ENCODE measurements at places on chromosomes 6 and 20.
A peak's percentile ranks its signal among the peaks of the same experiment; 100 is the strongest.

DNA sequence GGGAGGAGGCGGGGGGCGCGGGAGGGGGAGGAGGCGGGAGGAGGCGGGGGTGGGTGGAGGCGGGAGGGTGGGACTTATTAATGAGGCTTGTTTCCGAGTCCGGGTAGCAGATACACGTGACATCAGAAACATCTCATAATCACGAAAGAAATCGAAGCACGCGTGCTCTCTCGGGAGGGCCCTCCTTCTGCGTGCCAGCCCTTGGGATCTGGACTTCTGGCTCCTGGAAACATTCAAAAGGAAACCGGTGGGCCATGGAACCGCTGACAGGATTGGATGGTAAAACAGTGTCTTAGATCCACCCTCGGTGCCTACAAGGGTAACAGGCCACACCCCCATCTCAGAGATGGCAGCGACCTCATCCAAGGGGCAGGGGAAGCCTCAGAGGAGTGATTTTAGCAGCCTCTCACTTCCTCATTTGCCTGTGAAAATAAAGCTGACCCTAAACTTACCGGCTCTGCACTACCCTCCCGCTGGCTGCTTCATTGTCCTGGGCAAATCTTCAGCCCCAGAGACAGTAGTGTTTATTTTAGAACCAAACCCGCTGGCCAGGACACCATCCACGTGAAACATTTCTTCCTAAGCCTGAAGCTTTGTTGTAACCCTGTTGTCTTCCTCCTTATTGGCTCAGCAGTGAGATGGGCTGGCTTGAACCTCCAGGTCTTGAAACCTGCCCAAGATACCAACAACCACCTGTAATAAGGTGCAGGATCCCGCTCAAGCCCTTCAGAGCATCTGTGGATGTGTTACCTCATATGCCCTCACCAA lies 97.5 kb downstream of the PSMG4 start:
- DNase-seq = peak; percentile 80

DNA sequence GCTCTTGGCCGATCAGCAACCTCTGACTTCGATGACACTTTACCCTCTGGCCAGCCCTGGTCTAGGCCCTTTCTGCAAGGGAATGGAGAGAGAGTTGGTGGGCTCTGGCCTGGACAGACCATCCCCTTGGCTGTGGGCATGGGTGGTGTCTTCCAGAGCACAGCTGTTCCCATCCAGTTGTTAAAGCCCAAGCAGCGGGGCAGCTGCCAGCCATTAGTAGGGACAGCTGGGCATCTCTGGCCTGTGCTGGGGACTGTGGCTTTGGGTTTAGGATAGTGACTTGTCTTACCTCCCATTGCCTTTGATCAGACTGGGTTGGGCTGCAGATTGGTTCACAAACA lies 2.8 kb downstream of the CDC25B start:
- no peak for DNase-seq

- no peak for DNase-seq
These were observed 23.8 kb upstream of the TLDC2 start for GRCh38 chr20:36852187-36852586.

DNA sequence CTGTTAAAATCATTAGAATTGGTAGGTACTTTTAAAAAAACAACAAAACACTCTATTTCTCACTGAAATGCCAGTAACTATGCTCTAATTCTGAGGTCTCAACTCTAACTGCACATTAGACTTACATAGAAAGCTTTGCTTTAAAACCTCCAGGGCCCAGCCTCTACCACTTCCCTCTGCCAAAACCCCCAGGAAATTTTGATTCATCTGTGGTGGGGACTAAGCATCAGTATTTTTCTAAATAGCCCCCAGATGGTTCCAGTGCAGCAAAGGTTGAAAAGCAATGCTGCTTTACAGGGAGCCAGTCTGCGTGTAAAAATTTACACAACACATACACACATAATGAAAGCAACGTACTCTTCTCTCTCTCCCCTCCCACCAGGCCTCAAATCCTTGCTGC lies 3.8 kb downstream of the TBC1D32 start:
- no peak for DNase-seq

GRCh38 chr20:4025125-4025524 lies 9.8 kb upstream of the RNF24 start:
- DNase-seq = no peak

DNA sequence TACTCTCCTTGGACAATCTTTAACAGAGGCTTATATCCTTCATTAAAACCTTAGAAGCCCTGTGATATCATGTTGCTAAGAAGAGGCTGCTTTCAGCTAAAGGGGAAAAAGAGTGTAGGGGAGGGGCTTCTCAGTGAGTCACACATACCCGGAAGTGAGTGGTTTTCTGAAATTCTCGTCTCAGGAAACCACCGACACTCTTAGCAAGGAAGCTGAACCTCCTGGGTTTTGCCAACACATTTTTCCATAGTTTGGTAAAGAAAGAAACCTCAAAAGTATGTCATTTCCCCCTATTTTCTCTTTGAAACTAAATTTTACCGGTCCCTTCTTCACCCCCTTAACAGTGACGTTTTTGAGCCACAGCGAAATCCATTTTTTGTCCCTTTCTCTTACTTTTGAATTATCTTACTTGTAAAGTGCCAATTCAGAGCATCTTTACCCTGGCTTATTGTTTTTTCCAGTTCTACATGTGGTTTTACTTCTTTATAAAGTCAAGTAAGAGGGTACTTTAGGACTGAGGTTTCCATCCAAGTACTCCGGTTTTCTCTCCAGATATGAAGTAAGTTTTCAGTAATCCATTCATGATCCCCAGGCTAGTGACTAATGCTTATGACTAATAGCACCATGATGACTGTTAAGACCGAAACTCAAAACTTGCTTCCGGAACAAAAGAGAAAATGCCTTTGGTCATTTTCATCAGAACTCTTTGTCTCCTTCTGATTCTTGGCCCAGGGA lies 219.3 kb downstream of the ARHGAP18 start:
- DNase-seq = no peak

- no peak for DNase-seq
These were observed at the start of gene HRH3 for GRCh38 chr20:62219992-62220665. Gene HRH3, minus strand, starts transcription at chr20:62220278. Its CDS starts 308 bp downstream, at chr20:62219970.

GRCh38 chr6:106165885-106166485 lies 79.8 kb downstream of the PRDM1 start:
- DNase-seq = no peak

DNA sequence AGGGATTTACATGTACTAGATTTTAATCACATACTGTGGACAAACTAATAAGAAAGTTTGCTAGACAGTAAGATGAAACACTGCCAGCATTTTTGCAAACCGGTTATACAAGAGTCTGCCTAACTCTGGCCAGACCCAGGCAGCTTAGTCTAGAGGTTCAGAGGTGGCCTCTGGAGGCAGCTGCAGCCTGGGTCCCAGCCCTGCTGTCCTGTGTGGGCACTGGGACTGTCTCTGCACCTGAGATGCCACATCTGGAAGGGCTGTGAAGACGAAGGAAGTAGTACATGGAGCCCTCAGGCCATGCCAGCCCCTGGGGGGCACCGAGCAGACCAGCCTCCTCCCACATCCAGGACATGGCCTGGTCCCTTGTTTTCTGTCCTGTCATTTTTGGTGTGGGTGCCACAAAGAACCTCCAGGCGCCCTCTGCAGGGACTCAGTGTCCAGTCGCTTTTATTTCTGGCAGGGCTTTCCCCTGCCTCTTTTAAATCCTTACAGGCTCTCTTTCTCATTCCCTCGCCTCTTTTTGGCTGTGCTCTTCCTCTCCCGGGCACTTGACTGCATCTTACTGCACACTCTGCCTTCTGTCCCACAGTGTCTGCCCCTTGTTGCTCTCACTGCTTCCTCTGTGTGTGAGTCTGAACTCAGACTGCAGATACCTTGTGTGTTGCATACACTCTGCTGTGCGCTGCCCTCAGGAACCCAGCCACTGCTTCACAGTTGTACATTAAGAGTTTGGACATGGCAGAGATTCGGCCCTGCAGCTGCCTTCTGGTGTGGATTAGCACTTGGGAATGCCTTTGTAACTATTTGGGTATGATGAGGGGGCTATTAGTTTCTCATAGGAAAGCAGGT lies 216.7 kb downstream of the ZDHHC14 start:
- DNase-seq = peak; percentile 55

DNA sequence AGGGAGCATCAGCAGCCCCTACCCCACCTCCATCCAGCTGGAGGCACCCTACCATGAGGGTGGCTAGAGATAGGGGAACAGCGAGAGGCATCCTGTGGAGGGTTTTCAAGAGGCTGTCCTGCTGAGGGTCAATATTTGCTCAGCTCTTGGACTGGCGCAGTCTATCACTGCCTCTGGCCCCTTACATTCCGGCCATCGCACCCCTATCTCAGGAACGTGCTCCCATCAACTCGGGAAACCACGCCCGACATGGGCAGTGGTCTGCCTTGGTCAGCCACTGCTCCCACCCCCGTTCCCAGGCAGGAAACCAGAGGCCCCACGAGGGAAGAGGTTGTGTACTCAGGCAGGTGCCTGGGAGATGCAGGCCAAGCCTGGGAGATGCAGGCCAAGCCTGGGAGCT lies 57.9 kb downstream of the VEGFA start:
- DNase-seq = no peak

- no peak for DNase-seq
These were observed 80.6 kb upstream of the HIVEP1 start for GRCh38 chr6:11931296-11932035.

- DNase-seq = peak; percentile 72
These were observed 10.4 kb downstream of the CD40 start for GRCh38 chr20:46128310-46129151.

Measured in retina (tissue), 1 donor.